ENCODE measurements at places on chromosomes 2 and 18. TPM values are rescaled to one million over a fixed set of nuclear protein-coding genes. Genes with fewer than 3 reads are reported as not detected.

Gene SERPINB12
- total RNA-seq = 13.2 TPM

Gene BCL2
- 17.4 TPM for total RNA-seq

Gene SLC9A2
- total RNA-seq = not detected

Gene XDH
- 54.0 TPM for total RNA-seq

Gene TBR1
- total RNA-seq = under 0.01 TPM

Gene SCYGR4
- not detected for total RNA-seq

- H3K4me3 ChIP-seq = no peak overlapping the region
- DNase-seq = no peak
- no peaks in the 10 kb centered on the region for H3K27me3 ChIP-seq
Measured at GRCh38 chr2:226216575-226216974, 583.0 kb downstream of the IRS1 start.

DNA sequence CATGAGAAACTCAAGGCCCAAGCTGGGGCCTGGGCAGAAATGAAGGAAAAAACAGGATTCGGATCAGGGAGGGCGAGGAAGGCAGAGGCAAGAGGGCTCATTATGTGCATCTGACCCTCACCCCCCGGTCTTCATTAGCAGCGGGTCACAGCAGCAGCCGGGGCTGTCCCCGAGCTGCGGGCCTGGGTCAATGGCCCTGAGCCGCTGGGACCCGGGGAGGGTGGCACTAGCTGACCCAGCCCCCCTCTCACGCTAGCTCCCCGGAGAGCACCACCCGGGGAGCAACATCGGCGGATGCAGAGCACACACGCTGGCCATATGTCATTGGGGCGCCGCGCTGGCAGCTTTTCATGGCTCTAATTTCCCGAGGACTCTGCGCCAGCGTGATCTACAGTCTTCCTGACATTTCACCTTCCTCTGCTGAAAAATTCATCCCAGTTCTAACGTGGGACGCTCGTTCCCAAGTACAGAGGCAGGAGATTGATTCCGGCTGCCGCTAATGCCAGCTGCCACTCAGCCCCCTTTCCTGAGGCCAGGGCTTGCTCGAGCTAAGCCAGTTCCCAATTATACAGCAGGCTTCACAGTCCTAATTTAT is 63.7 kb downstream of the EIPR1 start:
- no peak overlapping the region for H3K4me3 ChIP-seq
- H3K27ac ChIP-seq = no peak overlapping the region
- no peak for DNase-seq

DNA sequence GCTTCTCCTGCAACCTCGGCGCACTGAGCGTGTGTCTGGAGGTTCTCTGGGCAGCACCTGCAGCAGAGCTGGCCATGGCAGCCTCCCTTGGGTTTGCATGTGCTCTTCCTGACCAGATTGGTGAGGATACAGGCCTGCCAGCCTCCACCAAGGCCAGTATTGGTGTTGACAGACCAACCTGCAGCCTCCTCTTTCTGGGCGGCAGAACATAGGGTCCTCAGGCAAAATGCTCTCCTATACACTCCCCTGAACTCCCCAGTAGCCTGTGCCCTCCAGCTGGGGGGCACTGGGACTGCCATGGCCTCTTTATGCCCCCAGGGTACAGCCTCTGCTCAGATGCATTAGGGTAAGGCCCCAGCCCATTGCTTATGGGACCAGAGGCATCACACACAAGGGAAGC is 131.9 kb upstream of the SPRED2 start:
- no peak overlapping the region for H3K4me3 ChIP-seq
- peaks cover 51% of the 10 kb centered on the region for H3K4me1 ChIP-seq
- H3K27ac ChIP-seq = no peak overlapping the region
- no peaks in the 10 kb centered on the region for H3K27me3 ChIP-seq

DNA sequence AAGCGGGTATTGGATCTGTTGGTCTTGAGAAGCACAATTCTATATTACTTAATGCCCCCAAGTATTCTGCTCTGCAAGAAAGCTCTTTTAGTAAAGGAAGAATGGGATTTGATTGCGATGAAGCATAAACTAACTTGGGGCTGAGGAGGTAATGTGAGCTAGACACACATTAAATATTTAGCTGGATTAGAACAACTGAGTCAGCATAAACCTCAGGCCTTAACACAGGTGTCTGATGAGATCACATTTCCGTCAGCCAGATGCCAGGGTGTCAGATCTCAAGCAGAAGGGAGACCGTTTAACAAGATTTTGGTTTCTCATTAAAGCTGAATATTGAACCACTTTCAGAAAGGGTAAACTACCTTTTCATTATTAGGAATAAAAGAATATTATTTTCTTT is 94.5 kb downstream of the GYPC start:
- H3K4me1 ChIP-seq = no peaks in the 10 kb centered on the region
- H3K36me3 ChIP-seq = no peaks in the 10 kb centered on the region
- no peaks in the 10 kb centered on the region for H3K27me3 ChIP-seq
- no peak for DNase-seq

- H3K4me1 ChIP-seq = no peaks in the 10 kb centered on the region
- H3K27ac ChIP-seq = no peak overlapping the region
- H3K36me3 ChIP-seq = no peaks in the 10 kb centered on the region
- DNase-seq = no peak
- H3K27me3 ChIP-seq = no peaks in the 10 kb centered on the region
Measured at GRCh38 chr18:21215490-21215889, 26.5 kb upstream of the GREB1L start.

GRCh38 chr18:25313268-25313667 is 38.7 kb downstream of the ZNF521 start:
- no peaks in the 10 kb centered on the region for H3K36me3 ChIP-seq
- H3K4me1 ChIP-seq = peaks cover 4% of the 10 kb centered on the region
- H3K4me3 ChIP-seq = no peak overlapping the region
- DNase-seq = no peak
- no peak overlapping the region for H3K27ac ChIP-seq

GRCh38 chr18:79796016-79796415 is 1.7 kb upstream of the KCNG2 start:
- H3K36me3 ChIP-seq = no peaks in the 10 kb centered on the region
- no peak overlapping the region for H3K27ac ChIP-seq
- H3K27me3 ChIP-seq = peaks cover 11% of the 10 kb centered on the region

Measured in esophagus squamous epithelium (tissue), 5 donors.